ENCODE measurements at places on chromosomes 1 and 21.

GRCh38 chr1:41482001-41482765, 2.3 kb downstream of the EDN2 start:
- DNase-seq = no peak

DNA sequence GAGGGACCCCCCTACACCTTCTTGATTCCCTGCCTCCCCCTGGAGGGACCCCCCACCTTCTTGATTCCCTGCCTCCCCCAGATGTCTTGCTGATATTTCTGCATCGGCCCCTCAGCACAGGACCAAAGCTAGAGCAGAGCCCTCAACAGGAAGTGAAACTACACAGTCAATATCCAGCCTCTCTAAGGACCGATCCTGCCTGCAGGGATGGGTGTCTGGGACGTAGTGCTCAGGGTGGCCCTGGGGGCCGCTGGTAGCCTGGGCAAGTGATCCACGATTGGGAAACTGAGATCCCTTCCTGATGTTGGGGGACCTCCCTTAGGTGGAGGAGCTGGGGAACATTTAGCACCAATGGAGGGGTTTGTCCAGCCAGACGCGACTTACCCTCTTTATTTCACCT, 3.9 kb upstream of the LEFTY2 start:
- DNase-seq = no peak

- no peak for DNase-seq
Observed at GRCh38 chr1:162984699-162985098, 84.5 kb upstream of the RGS4 start.

DNA sequence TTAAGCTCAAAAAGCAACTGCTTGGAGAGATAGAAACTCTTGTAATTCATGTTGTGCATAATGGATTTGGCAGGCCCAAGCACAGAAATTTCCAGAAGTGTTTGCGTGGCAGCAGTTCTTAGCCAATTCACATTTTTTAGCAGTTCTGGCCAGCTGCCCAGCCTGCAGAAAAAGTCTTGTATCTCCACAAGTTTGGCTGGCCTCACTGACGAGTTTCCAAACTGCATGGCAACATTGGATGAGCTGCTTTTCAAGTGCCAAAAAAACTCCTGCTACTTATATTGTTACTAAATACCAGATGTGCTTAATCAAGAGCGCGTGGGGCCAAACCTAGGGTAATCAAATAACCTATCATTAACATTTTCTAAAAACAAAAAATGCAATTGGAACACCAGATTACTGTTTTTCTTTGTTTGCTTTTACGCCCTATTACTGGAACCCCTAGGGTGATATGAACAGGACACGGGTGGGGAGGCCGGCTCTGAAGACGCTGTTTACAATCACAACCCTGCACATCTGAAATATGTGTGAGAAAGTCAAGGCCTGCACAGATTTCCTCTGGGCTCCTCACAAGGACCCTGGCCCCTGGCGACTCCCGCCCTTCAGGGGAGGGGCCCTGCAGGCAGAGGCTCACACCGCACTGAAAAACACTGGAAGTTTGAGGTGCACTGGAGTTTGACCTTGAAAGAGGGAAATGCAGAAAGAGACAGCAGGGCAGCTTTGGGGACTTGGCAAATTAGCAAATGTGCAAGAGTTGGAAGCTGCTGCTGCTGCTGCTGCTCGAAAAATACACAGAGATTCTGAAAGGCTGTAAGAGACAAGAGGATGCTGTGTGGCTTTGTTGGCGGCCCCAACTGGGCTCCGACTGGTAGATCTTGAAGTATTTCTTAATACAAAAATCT, 55.2 kb upstream of the TARBP1 start:
- no peak for DNase-seq

- DNase-seq = no peak
Observed at GRCh38 chr1:22870201-22870871, 102.3 kb downstream of the LACTBL1 start.

DNA sequence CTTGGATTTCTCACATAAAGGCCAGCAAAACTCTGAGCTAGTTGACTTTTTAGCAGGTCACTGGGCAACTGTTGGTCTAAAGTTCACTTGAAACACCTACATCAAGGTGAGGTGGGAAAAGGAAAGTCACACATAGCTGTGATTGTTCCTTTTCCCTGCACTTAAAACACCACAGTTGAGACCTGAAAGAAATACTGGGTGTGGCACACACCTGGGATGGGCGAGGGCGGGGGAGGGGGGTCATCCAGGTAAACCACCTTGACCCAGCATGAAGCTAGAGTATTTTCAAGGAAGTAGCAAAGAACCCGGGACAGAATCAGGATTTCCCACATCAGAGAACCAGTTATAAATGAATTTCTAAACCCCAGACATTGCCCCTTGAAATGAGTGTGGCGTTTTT, 26.4 kb downstream of the ZNF697 start:
- no peak for DNase-seq

GRCh38 chr1:87045761-87046304, 131.4 kb downstream of the HS2ST1 start:
- DNase-seq = peak; percentile 43

GRCh38 chr1:54105736-54106269, 47.0 kb downstream of the CDCP2 start:
- no peak for DNase-seq

- no peak for DNase-seq
Observed at GRCh38 chr1:26307363-26307781, 936 bp upstream of the UBXN11 start.

GRCh38 chr1:27296773-27297291, 25.1 kb upstream of the TMEM222 start:
- peak; percentile 65 for DNase-seq

All from activated CD4-positive, alpha-beta T cell treated with anti-CD3 and anti-CD28 coated beads for 4 hours (primary cell).